ENCODE measurements at places on chromosomes 2 and 18. TPM values are rescaled to one million over a fixed set of nuclear protein-coding genes. Genes with fewer than 3 reads are reported as not detected.

DNA sequence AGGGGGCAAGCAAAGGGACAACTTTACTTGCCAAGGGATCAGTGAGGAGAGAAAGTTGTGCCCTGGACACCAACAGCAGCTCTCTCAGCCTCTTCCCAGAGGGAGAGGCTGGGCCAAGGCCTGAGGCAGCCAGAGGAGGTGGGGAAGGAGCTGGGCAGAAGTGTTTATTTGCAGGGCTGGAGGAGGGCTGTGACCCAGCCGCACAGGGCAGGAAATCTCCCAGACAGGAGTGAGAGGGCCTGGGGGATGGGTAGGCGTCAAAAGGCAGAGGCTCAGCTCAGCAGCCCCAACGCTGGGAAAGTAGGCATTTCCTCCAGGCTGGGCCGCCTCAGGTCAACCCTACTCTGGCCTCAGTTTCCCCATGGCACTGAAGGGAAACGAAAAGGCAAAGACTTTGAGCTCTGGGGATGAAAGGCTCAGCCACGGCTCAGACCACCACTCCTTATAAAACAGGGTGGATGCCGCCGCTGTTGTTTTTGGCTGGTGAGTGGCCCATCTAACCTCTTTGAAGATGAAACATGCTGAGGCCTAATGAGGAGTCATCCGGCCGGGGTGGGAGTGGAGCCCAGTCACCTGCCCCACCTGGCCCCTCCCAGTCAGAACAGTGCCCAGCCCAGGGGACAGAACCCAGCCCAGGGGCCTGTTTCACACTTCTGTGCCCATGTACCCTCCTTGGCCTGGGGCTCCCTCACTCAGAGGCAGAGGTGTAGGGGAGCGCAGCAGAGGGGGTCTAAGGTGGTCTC lies 21.9 kb upstream of the SEMA4C start:
- H3K27me3 ChIP-seq, result peaks cover 4% of the 10 kb centered on the region
- no peak overlapping the region for H3K4me3 ChIP-seq
- peaks cover 80% of the 10 kb centered on the region for H3K4me1 ChIP-seq
- H3K36me3 ChIP-seq, result no peaks in the 10 kb centered on the region
- no peak for DNase-seq

- DNase-seq, result no peak
- H3K27me3 ChIP-seq, result no peaks in the 10 kb centered on the region
- H3K27ac ChIP-seq, result no peak overlapping the region
Observed at GRCh38 chr18:44805643-44806042, 125.0 kb downstream of the SETBP1 start.

- H3K4me3 ChIP-seq, result no peak overlapping the region
- no peaks in the 10 kb centered on the region for H3K27me3 ChIP-seq
- H3K36me3 ChIP-seq, result no peaks in the 10 kb centered on the region
- DNase-seq, result peak; percentile 94
- peak overlapping the region; percentile 91 for H3K27ac ChIP-seq
Observed at GRCh38 chr18:9417073-9417851, 58.1 kb upstream of the RALBP1 start.

Gene MGAT4A
- total RNA-seq, result 7.5 TPM

Gene MAP3K19
- total RNA-seq, result not detected

All from muscle of leg (tissue), 16 donors.